ENCODE measurements at places on chromosomes 16 and 17. TPM values are rescaled to one million over a fixed set of nuclear protein-coding genes. Genes with fewer than 3 reads are reported as not detected.

Gene MT1F
- 8.0 TPM for total RNA-seq

- DNase-seq: no peak
Observed at GRCh38 chr16:65981057-65981456, 385.4 kb upstream of the CDH5 start.

DNA sequence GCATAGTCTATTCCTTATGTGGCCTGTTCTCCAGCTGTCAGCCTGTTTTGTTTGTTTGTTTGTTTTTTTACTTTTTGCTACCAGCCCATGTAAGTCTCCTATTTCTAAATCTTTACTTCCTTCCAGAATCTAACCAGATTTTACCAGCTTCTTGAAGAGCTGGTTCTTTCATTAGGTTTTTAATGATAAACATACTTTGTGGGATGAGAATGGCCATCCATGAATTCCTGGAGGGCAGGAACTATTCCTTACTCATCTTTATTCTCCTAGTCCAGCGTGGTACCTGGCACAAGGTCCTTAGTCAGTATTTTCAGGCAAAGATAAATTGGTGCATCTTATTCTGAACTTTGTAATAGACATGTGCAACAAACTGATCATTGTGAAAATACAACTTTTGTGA is 17.3 kb downstream of the RSPRY1 start:
- no peak for DNase-seq

DNA sequence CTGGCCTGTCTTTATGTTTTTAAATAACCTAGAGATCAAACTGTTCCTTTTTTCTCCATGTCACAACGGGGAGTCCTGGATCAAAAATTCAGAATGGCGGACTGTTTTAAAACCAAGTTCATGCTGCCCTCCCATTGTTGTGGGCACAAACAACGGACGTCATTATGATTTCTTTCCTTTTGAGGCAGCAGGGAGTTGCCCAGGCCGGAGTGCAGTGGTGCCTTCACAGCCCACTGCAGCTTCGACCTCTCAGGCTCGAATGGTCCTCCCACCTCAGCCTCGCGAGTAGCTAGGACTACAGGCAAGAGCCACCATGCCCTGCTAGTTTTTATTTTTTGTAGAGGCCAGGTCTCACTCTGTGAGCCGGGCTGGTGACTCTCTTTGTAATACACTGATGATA is 26.5 kb downstream of the NDE1 start:
- no peak for DNase-seq
